Central memory CD4-positive, alpha-beta T cell (primary cell): ENCODE measurements at places on chromosomes 3 and 15.

- DNase-seq = no peak
Observed at GRCh38 chr15:35671981-35672380, 126.0 kb upstream of the DPH6 start.

DNA sequence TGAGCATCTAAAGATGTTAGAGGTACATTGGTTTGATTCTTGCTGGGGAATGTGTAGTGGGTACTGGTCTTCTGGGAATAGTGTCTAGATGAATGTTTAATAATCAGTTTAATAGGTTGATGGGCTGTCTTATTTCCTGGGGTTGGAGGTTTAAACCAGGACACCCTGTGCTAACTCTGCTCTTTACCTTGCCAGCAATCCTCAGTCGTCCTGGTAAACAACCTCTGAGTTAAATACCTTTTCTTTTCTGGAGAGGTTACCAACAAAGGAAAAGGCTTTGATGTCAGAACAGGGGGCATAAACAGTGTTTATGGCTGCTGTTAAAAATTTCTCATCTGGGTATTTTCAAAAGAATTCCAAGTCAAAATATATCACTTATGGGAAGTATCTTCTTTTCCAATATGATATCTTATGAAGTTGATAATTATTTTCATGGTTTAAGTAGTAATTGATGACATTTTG is 23.5 kb downstream of the MITF start:
- no peak for DNase-seq

DNA sequence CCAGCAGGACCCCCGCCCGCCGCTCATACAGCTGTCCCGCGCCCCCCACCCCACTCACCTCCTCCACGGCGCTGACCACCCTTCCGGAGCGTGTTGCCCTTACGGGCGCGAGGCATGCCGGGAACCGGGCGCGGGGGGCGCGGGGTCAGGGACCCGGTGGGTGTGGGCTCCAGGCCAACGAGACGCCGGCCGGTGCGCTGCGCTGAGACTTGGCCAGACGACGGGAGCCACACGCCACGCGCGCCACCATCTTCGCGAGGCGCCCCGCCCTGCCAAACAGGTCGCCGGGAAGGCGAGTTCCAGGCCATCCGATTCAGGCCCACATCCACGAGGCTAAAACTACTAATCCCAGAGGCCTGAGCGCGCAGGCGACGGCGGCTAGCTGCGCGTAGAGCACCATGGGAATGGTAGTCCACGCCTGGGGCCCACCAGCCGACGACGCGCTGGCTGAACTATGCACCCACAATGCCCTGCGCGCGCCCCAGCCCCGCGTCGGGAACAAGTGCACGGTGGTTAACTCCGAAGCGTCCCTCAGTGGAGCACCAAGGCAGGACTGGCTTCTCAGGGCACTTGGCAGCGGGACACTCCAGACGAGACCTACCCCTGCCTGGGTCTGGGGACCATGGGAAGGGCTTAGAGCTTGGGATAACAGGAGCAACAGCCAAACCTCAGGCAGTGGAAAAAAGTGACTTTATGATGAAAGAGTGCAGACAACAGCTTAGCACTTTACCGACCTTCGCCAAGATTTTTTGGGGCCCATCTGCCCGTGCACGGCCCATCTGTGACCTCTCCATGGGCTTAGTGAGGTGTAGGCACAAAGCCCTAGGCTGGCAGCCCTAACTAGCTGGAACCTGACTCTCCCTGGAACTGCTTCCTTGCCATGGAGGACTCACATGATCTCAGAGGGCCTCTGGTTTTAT is at the start of gene IFRD2:
TSS of gene IFRD2 (minus strand) at position 271 of the 920 bp plus-strand sequence. CDS start at position 116, 155 bp downstream.
- peak; percentile 95 for DNase-seq

DNA sequence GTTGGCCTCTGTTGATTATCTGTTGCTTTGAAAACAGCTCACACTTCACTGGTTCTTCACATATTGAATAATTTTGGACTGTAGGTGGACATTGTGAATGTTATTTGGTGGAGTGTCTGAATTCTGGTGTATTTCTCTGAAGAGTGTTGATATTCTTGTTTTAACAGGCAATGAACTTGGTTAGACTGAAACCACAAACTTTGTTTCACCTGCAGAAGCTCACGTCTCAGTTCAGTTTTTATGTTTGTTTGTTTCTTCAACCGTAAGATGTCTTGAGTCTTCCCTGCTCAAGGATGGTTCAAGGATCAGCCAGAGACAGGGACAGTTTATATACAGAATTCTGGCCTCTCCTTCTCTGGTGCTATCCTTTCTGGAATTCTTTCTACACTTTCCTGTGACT is 43.6 kb downstream of the C3orf20 start:
- no peak for DNase-seq

- DNase-seq = no peak
Observed at GRCh38 chr3:10351013-10351735, 30.3 kb upstream of the SEC13 start.

- DNase-seq = no peak
Observed at GRCh38 chr3:19248767-19249166, 100.5 kb downstream of the KCNH8 start.

- no peak for DNase-seq
Observed at GRCh38 chr3:49882166-49882565, 12.5 kb upstream of the CAMKV start.

DNA sequence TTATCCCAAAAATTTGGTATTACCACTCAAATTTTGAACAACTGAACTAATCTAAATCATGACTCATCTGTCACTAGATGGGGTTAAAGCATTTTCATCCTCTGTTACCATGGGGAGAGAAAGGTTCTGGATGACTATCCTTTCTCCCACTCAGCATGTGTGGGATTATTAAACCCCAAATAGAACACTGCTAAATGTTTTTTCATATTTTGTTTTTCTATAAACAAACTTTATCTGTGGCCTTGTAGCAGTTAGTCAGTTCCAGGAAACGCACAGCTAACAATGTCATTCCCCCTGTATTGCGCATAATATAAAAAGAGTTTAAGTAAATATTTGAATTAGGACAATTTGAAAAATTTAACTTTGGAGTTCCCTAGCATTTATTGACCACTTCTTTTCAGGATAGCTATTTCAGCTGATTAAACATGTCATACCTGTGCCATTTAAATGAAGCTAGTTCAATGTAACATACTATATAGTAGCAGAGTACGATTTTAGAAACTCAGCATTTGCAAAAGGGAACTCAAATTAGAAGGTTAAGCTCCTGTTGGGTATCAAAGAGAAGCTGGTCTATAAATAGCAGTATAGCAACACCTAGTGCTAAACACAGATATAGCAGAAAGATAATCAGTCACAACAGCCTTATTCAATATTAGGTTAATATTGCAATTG is 9.2 kb upstream of the TMEM212 start:
- DNase-seq = no peak

DNA sequence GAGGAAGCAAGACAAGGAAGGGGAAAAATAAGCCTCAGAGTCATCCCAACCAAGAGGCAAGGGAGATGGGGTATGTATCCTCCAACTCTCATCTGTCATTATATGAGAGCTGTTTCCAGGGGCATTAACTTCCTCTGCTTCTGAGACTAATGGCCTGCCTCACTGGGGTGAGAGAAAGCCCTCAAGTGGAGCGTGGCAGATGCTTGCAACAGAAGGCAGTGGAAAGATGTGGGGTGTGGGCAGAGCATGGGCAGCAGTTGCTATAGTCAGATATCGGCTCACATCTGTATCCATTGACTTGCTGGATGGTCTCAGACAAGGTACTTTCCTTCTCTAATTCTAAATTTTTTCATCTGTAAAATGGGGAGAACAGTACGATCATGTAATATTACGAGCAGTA is 81.7 kb upstream of the PLCL2 start:
- no peak for DNase-seq

DNA sequence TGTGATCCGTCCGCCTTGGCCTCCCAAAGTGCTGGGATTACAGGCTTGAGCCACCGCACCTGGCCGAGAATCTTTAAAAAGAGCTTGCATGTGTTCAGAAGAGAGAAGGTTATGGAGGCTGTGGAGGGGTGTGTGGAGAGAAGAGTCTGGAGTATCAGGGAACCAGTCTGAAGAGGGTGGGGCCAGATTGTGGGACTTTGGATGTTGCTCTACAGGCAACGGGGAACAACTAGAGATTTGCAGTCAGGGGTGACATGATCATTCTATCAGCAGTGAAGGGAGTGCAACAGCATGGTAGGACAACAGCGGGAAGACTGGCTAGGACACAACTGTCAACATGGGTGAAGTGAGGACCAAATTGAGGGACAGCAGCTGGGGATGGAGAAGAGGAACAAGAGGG is 8.9 kb downstream of the SCAMP2 start:
- no peak for DNase-seq
